ENCODE measurements at places on chromosomes 1 and 21.

GRCh38 chr21:42570841-42571387 lies 57.3 kb downstream of the SLC37A1 start:
- DNase-seq, result no peak

DNA sequence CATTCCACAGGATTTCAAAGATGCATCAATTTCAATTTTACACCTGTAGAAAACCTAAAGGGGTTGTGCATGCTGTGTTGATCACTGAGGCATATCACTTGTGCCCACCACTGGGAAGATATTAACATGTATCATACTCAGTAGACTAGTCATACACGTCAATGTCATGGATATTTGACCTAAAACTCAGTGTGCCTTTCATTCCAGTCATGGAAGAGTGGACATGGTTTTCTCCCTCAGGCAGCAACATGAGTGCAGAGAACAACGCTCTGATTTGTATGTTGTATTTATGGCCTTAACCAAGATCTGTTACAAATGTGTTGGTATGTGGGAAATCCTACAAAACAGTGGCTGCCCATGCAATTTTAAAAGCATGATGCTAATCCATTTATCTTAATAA lies 6.1 kb upstream of the C1orf53 start:
- no peak for DNase-seq

GRCh38 chr1:17914131-17914530 lies 159.0 kb downstream of the ACTL8 start:
- no peak for DNase-seq

GRCh38 chr1:53577761-53578100 lies 118.5 kb downstream of the DMRTB1 start:
- no peak for DNase-seq

- DNase-seq, result no peak
Observed at GRCh38 chr1:10973552-10973951, 38.9 kb upstream of the TARDBP start.

- DNase-seq, result peak; percentile 6
Observed at GRCh38 chr1:88867743-88868521, 23.4 kb downstream of the GTF2B start.

GRCh38 chr21:29164323-29164942 lies 34.0 kb downstream of the MAP3K7CL start:
- DNase-seq, result peak; percentile 36

GRCh38 chr1:102742426-102742825 lies 365.9 kb downstream of the COL11A1 start:
- no peak for DNase-seq

- DNase-seq, result no peak
Observed at GRCh38 chr1:67560580-67561255, 124.3 kb upstream of the GADD45A start.

GRCh38 chr1:91851130-91852010 lies 34.6 kb downstream of the TGFBR3 start:
- no peak for DNase-seq
